ENCODE measurements at places on chromosomes 1 and 21. TPM values are rescaled to one million over a fixed set of nuclear protein-coding genes. Genes with fewer than 3 reads are reported as not detected.

The TMPRSS3 gene
- 4.3 TPM for total RNA-seq

DNA sequence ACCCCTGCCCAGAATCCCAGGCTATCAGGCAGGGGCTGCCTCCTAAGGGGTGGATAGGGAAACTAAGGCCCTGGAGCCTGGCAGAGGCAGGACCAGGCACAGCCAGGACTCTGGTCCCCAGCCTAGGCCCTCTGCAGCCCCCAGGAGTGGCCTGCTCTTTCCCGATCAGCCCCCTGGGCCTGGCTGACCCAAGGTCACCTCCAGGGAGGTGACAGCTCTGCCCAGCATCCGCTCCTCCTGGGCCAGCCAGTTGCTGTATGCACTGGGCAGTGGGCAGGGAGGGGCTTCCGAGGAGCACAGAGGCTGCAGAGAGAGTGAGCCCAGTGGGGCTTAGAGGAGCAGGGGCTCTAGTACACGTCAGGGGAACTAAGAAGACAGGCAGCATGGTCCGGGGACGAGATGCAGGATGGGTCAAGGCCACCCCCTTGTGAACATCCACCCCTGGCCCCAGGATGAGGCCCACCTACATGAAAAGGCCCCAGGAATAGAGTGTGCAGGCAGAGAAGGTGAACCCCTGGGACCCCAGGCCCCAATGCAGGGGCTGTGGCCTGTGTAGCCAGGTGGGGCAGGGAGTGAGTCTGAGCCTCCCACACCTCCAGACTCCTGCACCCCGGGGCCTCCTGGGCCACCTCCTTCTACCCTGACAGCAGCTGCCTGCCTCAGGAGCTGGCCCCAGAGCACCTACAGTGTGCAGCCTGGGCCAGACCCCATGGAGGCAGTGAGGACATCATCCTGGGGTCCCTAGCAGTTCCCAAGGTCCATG is 32.8 kb downstream of the WNT9A start:
- H3K4me3 ChIP-seq, result no peak overlapping the region
- H3K27me3 ChIP-seq, result no peaks in the 10 kb centered on the region
- H3K4me1 ChIP-seq, result no peaks in the 10 kb centered on the region
- no peak overlapping the region for H3K27ac ChIP-seq

GRCh38 chr1:199170711-199171110 is 531.9 kb downstream of the PTPRC start:
- H3K27ac ChIP-seq, result no peak overlapping the region
- DNase-seq, result no peak
- H3K4me3 ChIP-seq, result no peak overlapping the region
- H3K36me3 ChIP-seq, result no peaks in the 10 kb centered on the region
- no peaks in the 10 kb centered on the region for H3K4me1 ChIP-seq
- H3K27me3 ChIP-seq, result no peaks in the 10 kb centered on the region

DNA sequence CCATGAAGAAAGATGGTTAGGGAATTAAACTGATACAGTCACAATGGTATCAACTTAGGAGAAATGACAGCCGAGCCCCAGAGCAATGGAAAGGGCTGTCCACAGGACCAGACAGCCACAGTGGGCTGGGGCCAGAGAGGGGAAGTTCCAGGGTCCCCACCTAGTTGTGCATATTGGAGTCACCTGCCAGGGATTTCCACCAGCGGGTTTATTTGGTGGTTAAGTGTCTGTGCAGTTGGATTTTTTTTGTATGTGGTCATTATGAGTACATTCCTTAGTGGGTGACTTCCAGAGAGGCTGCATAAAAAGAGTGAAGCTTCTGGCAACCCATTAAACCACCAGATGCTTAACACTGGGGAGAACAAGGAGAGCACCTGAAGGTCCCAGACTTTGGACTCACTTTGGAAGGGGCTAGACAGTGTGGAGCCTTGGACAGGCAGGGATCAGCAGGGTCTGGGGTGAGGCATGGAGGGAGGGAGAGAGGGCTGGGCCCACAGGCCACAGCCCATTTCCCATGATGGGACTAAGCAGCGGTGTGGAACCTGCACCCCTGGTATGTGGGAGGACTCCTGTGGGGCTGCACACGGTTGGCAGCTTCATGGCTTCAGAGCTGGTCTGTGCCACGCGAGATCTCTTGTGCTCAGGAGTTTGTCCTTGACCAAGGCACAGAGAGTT is 7.8 kb upstream of the PTTG1IP start:
- H3K27me3 ChIP-seq, result no peaks in the 10 kb centered on the region
- DNase-seq, result peak; percentile 51

GRCh38 chr1:153623101-153623500 is 4.2 kb downstream of the S100A13 start:
- H3K27ac ChIP-seq, result no peak overlapping the region
- DNase-seq, result no peak
- no peak overlapping the region for H3K4me3 ChIP-seq
- H3K27me3 ChIP-seq, result no peaks in the 10 kb centered on the region
